Amniotic epithelial cell (primary cell): ENCODE measurements at places on chromosomes 1 and 21.
A peak's percentile ranks its signal among the peaks of the same experiment; 100 is the strongest.

DNA sequence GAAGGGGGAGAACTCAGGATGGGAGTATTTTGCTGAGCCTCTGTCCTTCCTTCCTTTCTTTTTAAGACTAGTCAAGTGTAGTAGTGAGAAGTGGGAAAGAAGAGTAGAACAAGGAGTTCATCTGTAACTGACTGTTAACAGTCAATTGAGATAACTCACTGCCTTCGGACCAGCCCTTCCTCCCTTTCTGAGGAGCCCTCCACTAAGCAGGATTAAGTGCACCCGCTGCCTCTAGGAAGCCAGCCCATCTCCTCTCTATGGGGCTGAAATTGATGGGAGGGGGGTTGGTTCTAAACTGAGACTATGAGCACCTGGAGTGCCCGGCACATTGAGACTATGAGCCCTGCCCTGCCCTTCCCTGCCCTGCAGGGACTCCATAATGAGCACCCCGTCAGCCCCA, 72.7 kb upstream of the TINAGL1 start:
- DNase-seq: no peak

GRCh38 chr1:209569455-209570207, 13.9 kb upstream of the CAMK1G start:
- DNase-seq: peak; percentile 73

DNA sequence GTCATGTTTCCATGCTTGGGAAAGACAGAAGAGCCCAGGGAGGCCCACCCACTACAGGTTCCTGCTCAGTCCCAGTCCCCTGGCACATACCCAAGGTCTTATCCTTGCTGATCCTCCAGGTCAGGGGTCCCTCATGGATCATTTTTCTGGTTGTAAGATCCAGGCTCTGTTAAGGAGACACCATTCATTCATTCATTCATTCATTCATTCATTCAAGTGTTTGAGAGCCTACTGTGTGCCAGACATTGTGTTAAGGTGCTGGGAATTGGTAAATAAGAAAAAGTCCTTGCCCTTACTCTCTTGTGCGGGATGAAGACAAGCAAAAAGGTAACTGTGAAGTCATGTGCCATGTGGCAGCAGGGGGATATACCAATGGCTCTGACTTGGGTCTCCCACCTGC, 23.8 kb downstream of the LRRC71 start:
- no peak for DNase-seq

GRCh38 chr1:53511323-53511932, 52.2 kb downstream of the DMRTB1 start:
- DNase-seq: no peak

DNA sequence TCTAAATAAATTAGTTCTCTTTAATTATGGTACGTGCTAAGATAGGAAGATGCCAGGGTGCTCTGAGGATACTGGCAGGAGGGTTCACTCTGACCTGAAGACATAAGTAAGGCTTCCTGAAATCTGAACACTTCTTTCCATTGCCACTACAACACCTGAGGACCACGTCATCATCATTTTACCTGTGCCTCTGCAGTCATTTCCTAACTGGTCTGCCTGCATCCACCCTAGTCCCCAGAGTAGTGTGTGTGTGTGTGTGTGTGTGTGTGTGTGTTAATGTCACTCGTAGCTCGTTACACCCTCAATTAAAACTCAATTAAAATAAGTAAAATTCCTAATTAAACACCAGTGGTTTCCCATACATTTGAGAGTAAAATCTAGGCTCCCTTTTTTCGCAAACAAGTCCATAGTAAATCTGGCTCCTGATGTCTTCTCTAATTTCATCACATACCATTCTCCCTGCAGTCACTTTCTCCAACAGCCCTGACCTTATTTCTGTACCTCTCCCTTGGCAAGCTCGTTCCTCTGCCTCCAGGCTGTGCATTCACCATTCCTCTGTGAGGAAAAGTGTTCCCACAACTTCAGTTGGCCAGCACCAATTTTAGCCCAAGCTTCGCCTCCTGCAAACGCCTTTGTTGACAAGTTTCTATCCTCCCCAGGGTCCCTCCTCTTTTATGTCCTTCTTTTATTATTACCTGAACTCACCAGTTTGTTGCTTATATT, 8.7 kb downstream of the IL12RB2 start:
- DNase-seq: no peak

DNA sequence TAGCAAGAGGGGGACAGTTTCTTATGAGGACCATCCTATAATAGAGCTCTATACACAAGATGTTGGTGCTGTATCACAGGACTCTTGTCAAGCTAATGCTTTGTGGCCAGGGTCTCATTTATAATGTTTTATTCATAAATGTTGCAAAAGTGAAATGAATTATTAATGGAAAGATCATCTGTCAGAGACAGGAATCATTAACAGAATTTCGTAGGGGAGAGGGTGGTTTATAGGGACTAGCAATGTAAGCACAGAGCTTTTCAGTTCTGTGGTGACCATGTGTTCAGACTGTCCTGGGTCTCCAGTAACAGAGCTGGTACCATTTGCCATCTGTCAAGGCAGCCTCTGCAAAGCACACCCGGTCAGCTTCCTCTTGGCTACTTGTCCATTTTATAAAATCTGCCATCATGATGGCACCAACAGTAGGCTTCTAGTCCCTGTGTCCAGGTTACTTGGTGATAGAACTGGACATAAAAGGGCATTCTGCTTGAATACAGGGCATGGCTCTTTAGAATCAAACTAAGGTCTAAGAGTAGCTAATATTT, 36.2 kb downstream of the LPAR3 start:
- no peak for DNase-seq

GRCh38 chr1:154221278-154222001, 685 bp downstream of the UBAP2L start:
- DNase-seq: peak; percentile 49

GRCh38 chr1:40769815-40770214, 13.8 kb upstream of the KCNQ4 start:
- DNase-seq: no peak

DNA sequence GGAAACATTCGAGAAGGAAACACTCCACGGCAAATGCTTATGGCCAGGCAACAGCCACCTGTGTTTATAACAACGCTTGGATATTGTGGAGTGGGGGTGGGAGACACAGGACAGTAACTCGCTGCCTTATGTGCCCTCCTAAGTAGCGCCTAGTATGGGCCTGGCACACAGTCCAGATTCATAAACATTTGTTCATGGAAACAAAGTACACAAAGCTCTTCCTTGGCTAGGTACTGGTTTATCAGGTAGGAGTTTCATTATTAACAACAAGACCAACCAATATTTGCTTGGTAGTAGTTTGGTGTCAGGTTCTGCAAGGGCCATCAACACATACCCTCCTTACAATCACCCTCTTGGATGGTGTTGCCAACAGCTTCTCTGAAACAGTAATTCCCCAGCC, 23.4 kb downstream of the TMCO4 start:
- DNase-seq: no peak

- no peak for DNase-seq
These were observed 13.9 kb upstream of the PRELP start for GRCh38 chr1:203461717-203462116.

DNA sequence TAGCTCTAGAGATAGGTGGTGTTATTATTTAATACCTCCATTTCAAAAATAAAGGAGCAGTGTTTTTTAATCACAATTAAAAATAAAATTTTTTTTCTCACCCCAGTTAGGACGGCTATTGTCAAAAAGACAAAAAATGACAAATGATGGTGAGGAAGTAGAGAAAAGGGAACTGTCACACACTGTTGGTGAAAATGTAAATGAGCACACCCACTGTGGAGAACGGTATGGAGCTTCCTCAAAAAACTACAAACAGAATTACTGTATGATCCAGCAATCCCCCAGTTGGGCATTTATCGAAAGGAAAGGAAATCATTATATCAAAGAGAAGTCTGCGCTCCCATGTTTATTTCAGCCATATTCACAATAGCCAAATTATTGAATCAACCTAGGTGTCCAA, 148.7 kb upstream of the NR5A2 start:
- DNase-seq: no peak

GRCh38 chr1:209455145-209455544, 128.4 kb upstream of the CAMK1G start:
- DNase-seq: peak; percentile 16

DNA sequence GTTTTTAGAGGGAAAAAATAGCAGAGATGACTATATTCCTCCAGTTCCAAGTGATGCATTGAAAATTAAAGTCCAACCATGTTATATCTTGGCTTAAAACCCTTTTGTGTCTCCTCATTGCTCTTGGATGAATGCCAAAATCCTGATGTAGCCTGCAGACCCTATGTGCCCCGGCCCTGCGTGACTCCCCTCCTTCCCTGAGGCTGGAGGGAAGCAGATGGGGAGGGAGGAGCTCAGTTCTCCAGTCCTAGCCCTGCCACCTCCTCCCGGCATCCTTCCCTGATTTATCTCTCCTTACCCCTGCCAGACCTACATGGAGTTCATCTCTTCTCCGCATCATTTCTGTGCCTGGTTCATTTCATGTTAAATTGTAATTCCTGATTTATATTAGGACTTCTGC, 397.4 kb downstream of the PTPRU start:
- DNase-seq: no peak

DNA sequence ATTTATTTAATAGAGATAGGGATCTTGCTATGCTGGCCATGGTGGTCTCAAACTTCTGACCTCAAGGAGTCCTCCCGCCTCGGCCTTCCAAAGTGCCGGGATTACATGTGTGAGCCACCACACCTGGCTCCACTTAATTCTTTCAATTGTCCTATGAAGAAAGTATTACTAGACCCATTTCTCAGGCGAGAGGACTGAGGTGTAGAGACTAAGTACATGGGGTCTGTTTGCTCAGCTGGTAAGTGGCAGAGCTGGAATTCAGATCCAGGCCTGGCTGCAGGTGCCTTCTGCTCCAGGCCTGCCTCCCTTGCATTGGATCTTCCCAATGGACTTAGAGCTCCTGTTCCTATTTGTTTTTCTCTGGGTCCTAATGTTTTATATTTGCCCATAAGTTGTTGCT, 55.5 kb downstream of the HTR6 start:
- no peak for DNase-seq

- DNase-seq: no peak
These were observed 8.9 kb downstream of the HYI start for GRCh38 chr1:43444836-43445235.

- no peak for DNase-seq
These were observed 896.3 kb downstream of the TTLL7 start for GRCh38 chr1:83102630-83103071.

- no peak for DNase-seq
These were observed 6.4 kb downstream of the SMAP2 start for GRCh38 chr1:40379785-40380452.

- peak; percentile 100 for DNase-seq
These were observed 26.5 kb upstream of the ITLN1 start for GRCh38 chr1:160911441-160911840.

DNA sequence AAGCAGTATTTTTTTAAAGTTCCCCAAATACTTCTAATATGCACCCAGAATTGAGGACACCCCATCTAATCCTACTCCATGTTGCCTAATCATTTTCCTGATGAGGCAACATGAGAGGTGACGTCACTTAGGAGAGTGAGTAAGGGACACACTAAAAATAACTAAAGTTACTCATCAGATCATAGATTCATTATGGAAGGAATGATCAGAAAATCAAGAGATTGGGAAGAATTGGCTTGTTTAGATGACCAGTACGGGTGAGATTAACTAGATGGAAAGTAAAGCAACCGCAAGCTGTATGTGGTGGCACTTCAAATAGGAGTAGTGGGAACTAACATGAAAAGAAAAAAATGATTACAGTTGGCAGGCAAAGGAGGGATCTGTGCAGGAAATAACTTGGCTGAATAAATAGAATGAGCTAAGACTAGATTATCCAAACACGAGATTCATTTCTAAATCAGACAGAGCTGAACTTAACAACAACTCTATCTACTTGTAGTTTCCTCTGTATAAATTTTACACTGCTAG, 61.4 kb upstream of the CXADR start:
- DNase-seq: peak; percentile 82

- DNase-seq: no peak
These were observed 63.9 kb upstream of the VAV3 start for GRCh38 chr1:108028841-108029388.

DNA sequence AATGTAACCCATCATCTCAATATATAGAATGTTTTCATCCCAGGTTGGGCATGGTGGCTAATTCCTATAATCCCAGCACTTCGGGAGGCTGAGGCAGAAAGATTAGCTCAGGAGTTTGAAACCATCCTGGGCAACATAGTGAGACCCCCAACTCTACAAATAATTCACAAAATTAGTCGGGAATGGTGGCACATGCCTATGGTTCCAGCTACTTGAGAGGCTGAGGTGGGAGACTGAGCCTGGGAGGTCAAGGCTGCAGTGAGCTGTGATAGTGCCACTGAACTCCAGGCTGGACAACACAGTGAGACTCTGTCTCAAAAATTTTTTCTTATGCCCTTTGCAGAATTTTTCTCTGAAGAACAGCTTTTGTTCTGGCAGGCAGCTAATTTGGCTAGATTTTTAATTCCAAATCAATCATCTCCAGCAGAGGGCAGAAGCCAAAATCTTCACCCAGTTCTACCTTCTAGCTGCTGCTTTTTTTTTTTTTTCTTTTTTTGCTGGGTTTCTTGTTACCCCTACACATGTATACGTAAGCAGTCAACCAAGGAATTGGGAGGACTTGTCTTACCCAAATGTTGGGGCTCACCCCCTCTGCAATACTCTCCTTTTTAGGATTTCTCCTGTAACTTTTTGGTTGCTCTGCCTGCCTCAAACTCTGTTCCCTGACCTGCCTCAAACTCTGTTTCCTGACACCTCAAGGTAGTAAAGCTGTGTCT, 2.7 kb upstream of the RAD54L start:
- no peak for DNase-seq

GRCh38 chr21:45032977-45033710, 41.2 kb upstream of the ADARB1 start:
- DNase-seq: no peak

DNA sequence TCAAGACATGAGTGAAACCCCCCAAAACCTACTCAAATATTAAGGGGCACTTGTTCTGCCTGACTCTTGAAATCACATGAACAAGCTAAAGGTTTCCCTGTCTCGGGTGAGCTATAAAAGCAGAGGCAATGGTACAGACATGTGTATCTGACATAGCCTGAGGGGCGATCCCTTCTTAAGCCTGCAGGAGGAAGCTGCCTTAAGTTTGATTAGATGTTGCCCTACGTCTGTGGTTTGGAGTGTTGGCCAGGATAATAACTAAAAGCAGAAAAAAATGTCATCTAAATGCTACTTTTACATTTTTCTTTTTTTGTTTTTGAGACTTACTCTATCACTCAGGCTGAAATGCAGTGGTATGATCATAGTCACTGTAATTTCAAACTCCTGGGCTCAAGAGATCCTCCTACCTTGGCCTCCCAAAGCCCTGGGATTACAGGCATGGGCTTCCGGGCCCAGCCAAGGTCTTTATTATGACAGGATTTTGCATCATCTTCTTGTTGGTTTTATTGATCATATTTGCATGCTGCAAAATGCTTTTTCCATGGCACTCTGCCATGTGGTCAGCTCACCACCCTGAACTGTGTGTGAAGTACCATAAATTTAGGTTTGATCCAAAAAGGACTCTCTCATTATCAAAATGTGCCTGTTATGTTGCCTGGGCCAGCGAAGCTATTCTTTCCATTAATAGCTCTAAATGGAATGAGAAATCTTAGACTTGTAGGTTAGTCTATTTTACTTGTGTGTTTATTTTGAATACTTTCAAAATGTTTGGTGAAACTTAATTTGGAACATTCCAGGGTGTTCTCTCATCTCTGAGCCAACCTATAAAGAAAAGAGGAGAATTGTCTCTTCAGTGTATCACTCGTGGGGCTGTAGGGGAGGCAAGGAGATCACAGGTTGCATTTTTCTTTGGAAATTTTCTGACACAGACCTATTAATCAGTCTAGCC, 15.0 kb upstream of the HMGN1 start:
- no peak for DNase-seq
